ENCODE measurements at places on chromosomes 11 and 22.

GRCh38 chr11:123692961-123693360, 38.5 kb upstream of the SCN3B start:
- no peaks in the 10 kb centered on the region for H3K4me1 ChIP-seq
- H3K36me3 ChIP-seq: no peaks in the 10 kb centered on the region
- H3K27ac ChIP-seq: no peak overlapping the region
- H3K27me3 ChIP-seq: peaks cover 89% of the 10 kb centered on the region
- DNase-seq: no peak

- no peaks in the 10 kb centered on the region for H3K36me3 ChIP-seq
- H3K4me1 ChIP-seq: no peaks in the 10 kb centered on the region
- H3K27ac ChIP-seq: no peak overlapping the region
- peak overlapping the region; percentile 42 for H3K4me3 ChIP-seq
- peaks cover 85% of the 10 kb centered on the region for H3K27me3 ChIP-seq
Measured at GRCh38 chr11:9092072-9092471, 673 bp upstream of the SCUBE2 start.

GRCh38 chr11:57474017-57474802, 13.9 kb downstream of the RTN4RL2 start:
- H3K4me1 ChIP-seq: peaks cover 40% of the 10 kb centered on the region
- no peak for DNase-seq

DNA sequence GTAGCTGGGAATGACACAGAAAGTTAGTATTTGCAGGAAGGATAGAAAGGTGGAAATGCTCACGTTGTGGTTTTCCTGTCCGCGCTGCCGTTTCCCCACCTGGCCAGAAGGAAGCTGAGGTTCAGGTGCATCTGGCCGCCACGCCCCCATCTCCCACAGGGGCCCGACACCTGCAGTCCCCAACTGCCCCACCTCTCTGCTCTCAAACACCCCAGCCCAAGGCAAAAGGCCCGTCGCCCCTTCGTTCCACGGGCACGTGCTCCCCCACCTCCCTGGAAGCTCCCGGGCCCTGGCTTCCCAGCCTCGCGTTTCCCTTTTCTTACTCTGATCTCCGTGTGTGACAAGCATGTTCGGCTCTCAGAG, 985.1 kb downstream of the BRD1 start:
- no peak overlapping the region for H3K4me3 ChIP-seq
- no peak overlapping the region for H3K27ac ChIP-seq
- peaks cover 42% of the 10 kb centered on the region for H3K27me3 ChIP-seq
- no peaks in the 10 kb centered on the region for H3K36me3 ChIP-seq
- H3K4me1 ChIP-seq: no peaks in the 10 kb centered on the region
- no peak for DNase-seq

- H3K4me3 ChIP-seq: no peak overlapping the region
- no peak for DNase-seq
- H3K4me1 ChIP-seq: no peaks in the 10 kb centered on the region
Measured at GRCh38 chr11:134724106-134724778, 312.2 kb upstream of the B3GAT1 start.

DNA sequence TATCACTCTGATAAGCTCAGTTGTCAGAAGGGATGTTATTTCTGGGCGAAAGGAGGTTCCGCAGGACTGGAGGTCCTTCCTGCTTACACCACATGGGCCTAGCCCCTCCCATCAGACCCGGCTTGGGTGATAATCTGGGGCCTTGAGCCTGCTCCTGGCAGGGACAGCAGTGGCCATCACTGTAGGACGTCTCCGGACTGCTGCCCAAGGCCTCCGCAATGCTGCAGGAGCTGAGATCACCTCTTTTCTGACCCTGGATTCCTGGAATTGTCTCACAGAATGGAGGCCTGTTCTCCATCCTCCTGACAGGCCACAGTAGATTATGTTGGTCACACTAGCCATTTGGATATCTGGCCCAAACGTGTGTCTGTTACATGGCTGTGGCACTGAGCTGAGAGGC, 9.2 kb upstream of the BIK start:
- DNase-seq: no peak
- H3K27me3 ChIP-seq: no peaks in the 10 kb centered on the region
- no peak overlapping the region for H3K27ac ChIP-seq
- H3K4me1 ChIP-seq: peaks cover 7% of the 10 kb centered on the region
- peaks cover 3% of the 10 kb centered on the region for H3K36me3 ChIP-seq
- H3K4me3 ChIP-seq: no peak overlapping the region

DNA sequence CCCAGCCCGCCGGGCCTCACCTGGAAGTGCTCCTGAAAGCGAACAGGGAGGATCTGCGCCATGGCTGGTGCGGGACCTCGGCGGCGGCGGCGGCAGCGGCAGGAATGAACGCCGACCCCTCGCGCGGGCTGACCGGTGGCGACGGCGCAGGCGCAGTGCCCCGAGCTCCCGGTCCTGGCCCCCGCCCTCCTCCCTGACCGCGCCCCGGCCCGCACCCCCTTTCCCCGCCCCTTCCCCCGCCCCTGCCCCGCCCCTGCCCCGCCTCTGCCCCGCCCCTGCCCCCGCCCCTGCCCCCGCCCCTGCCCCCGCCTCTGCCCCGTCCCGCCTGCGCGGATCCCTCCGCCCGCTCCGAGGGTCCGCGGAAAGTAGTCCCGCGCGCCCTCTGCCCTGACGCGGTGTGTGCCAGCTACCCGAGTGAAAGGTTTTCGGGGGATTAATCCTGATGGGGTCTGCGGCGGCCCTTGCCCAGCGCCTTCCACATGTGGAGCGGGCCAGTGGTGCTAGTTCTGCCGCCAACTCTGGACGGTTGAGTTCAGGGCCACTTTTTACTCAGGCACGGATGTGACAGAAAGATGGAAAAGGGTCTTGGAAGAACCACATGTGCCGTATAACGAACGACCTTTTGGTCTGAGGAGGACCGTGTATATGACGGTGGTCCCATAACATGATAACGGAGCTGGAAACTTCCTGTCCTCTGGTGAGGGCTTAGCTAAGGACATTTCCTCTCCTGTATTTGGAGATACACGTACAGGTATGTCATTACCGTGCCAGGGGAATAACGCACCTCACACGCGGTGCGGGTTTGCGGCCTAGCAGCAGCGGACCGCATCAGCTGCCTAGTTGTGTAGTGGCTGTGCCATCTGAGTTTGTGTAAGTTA, at the start of gene CLTCL1:
CLTCL1 (minus strand) TSS at position 140 of the 878 bp plus-strand sequence; CDS start at position 62, 78 bp downstream.
- H3K27me3 ChIP-seq: peaks cover 41% of the 10 kb centered on the region
- DNase-seq: peak; percentile 29
- peak within 1 kb of the TSS; percentile 84 for H3K4me3 ChIP-seq
- H3K27ac ChIP-seq: peak within 1 kb of the TSS; percentile 53
- peaks cover 24% of the 10 kb centered on the region for H3K4me1 ChIP-seq
- peaks cover 7% of the 10 kb centered on the region for H3K36me3 ChIP-seq

- H3K4me1 ChIP-seq: no peaks in the 10 kb centered on the region
- DNase-seq: no peak
- H3K4me3 ChIP-seq: no peak overlapping the region
Measured at GRCh38 chr11:130469181-130469580, 20.7 kb downstream of the ADAMTS15 start.

DNA sequence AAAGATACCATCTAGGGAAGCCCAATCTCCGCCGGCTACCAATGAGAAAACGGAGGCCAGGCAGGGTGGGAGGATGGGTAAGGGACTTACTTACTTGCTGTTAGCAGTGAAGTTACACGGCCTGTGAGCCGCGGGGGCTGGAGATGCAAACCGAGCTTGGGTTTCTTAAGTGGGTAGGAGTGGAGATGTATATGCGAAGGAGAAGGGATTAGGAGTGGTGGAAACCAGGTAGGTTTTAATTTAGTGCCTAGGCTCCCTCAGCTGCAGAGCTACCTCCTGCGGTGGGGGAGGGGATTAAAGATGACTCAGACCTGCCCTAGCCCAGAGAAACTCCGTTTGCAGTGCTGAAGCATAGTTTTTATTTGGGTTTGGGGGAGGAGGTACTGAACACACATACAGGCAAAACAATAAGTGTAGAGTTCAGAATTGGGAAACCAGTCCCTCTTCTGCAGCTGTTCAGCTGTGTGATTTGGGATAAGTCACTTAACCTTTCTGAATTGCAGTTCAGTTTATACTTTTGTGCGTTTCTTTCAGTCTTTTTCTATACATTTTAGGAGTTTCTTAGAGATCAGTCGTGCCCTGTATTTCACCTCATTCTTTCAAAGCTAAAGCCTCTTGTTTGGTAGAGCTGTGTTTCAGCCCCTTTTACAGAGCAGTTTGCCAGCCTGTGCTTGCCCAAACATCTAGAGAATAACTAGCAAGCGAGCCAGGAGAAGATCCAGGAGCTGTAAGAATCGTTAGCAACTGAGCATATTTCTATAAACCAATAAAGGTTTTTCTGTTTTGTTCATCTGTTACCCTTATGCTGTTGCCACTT, 596 bp upstream of the TNRC6B start:
- H3K27ac ChIP-seq: peak overlapping the region; percentile 71
- H3K27me3 ChIP-seq: no peaks in the 10 kb centered on the region
- peak overlapping the region; percentile 80 for H3K4me3 ChIP-seq
- DNase-seq: peak; percentile 11
- peaks cover 15% of the 10 kb centered on the region for H3K36me3 ChIP-seq

DNA sequence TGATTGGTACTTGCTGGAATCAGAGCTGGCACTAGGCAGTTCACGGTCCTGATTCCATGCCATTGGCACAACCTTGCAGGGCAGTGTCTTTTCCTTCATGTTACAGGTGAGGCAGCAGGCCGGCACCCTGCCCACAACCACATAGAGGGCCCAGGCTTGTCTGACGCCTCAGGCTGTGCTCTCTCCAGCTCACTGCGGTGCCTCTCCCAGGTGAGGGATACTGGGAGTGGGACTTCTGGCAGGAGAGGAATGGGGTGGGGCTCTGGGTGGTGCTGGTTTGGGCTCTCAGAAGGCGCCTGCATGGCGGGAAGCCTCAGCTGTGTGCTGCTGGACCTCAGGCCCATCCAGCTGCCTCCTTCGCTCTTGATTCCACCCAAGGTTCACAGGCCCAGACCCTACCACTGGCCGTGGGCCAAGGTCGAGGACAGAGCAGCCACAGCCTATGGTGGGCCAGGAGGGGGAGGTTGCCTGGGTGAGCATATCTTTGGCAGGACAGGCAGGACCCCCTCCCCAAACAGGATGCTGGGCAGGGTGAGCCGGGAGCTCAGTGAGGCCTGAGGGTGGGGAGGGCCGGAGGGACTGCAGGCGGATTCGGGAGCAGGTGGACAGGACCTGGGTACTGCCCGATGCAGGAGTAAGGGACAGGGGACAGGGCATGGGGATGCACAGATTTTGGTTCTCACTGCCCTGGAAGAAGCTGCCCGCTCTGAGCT, 7.0 kb upstream of the MPPED1 start:
- no peaks in the 10 kb centered on the region for H3K36me3 ChIP-seq
- no peak for DNase-seq
- peaks cover 60% of the 10 kb centered on the region for H3K27me3 ChIP-seq
- no peaks in the 10 kb centered on the region for H3K4me1 ChIP-seq
- H3K4me3 ChIP-seq: no peak overlapping the region
- H3K27ac ChIP-seq: no peak overlapping the region

DNA sequence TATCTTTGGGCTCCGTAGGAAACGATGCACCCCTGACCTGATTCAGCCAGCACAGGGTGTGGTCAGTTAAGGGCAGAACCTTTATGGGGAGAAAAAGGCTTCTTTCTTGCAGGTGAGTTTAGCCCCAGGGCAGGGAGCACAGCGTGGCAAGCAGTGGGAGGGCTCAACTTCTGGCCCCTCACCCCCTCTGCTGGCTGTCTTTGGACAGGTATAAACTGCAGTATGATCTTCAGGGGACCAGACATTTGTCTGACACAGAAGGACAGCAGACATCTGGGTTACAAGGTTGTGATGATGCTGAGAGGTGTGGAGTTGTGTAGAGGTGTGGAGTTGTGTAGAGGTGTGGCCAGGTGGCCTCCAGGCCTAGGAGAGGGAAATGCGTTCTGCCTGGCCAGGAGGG, 324.0 kb upstream of the PLET1 start:
- H3K27ac ChIP-seq: no peak overlapping the region
- H3K4me3 ChIP-seq: no peak overlapping the region
- no peaks in the 10 kb centered on the region for H3K36me3 ChIP-seq
- DNase-seq: no peak

GRCh38 chr11:17740649-17741235, 6.2 kb downstream of the KCNC1 start:
- no peak for DNase-seq
- peaks cover 27% of the 10 kb centered on the region for H3K27me3 ChIP-seq
- no peak overlapping the region for H3K27ac ChIP-seq
- no peaks in the 10 kb centered on the region for H3K36me3 ChIP-seq
- no peak overlapping the region for H3K4me3 ChIP-seq
- H3K4me1 ChIP-seq: no peaks in the 10 kb centered on the region

- H3K27me3 ChIP-seq: peaks cover 41% of the 10 kb centered on the region
- DNase-seq: no peak
- no peak overlapping the region for H3K4me3 ChIP-seq
- H3K36me3 ChIP-seq: no peaks in the 10 kb centered on the region
- H3K27ac ChIP-seq: no peak overlapping the region
Measured at GRCh38 chr11:126628790-126629621, 273.5 kb downstream of the ST3GAL4 start.

- no peaks in the 10 kb centered on the region for H3K36me3 ChIP-seq
- H3K27me3 ChIP-seq: no peaks in the 10 kb centered on the region
- H3K27ac ChIP-seq: no peak overlapping the region
- no peak for DNase-seq
Measured at GRCh38 chr11:89293965-89294679, 116.4 kb downstream of the TYR start.

- no peaks in the 10 kb centered on the region for H3K4me1 ChIP-seq
- peaks cover 25% of the 10 kb centered on the region for H3K27me3 ChIP-seq
- no peak overlapping the region for H3K27ac ChIP-seq
- no peak for DNase-seq
Measured at GRCh38 chr11:113664981-113665710, 41.0 kb downstream of the TMPRSS5 start.

DNA sequence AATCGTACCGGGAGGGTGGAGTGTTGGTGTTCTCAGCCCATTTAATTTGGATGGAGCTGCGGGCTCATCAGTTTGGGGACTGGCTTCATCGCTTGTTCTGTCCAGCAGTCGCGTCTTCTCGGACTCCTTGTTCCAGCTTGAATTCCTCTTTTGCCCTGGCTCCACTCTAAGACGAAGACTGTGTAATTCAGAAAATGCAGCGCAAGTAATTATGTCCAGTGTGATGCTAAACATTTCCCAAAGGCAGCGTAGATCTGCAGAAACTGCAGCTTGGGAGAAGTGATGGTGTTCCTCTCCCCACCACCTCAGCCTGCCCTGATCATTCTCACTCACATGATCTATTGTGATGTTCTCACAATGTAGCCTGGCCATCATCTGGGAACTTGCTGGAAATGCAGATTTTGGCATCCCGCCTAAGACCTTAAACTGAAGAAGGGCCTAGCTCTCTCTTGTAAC, 666 bp downstream of the SLC25A18 start:
- H3K4me3 ChIP-seq: no peak overlapping the region
- no peak overlapping the region for H3K27ac ChIP-seq

DNA sequence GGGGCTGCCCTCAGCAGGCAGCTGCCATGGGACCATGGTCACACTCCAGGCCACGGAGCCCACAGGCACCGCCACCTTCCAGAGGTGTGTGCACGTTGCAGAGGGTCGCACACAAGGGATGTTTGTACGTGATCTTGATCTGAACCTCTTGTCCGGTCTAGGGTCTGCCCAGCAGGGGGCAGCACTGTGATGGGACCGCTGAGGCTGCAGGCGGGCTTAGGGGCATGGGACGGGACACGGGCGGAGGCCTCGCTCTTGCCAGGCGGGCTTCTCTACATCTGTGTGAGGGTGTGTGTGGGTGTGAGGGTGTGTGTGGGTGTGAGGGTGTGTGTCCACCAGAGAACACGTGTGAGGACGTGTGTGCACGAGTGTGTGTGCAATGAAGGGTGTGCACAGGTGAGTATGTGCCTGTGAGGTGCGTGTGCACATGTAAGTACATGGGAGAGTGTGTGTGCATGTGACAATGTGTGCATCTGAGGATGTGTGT, 52.4 kb downstream of the CACNA1I start:
- peaks cover 4% of the 10 kb centered on the region for H3K4me1 ChIP-seq
- H3K4me3 ChIP-seq: no peak overlapping the region
- H3K27ac ChIP-seq: no peak overlapping the region
- peaks cover 4% of the 10 kb centered on the region for H3K36me3 ChIP-seq
- peak; percentile 67 for DNase-seq
